ENCODE measurements at places on chromosomes 12 and 14.

GRCh38 chr12:106894774-106895173 lies 60.9 kb upstream of the TMEM263 start:
- no peak for DNase-seq

DNA sequence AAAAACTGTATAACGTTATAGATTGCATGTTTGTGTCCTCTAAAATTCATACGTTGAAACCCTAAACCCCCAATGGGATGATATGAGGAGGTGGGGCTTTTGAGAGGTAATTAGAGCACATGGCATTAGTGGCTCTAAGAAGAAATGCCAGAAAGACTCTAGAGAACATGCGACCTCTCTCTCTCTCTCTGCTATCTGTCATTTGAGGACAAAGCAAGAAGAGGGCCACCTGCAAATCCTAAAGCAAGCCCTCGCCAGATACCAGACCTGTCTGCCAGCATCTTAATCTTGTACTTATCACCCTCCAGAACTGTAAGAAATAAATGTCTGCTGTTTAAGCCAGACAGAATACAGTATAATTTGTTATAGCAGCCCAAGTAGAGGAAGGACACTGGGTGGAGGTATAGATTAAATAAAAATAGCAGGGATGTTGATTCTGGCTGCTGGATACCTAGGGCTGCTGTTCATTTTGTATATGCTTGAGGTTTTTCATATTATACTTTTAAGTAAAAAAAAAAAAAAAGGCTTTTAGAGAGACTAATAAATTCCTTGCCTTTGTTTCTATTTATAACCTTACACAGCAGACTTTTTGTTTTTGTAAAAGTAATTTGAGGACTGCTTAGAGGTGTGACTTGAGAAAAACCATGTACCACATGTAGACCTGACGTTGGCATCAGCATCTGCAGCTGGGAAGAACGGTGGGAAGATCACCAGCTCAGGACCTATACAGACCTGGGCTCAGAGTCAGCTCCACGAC lies 26.9 kb downstream of the MOK start:
- no peak for DNase-seq

- peak; percentile 3 for DNase-seq
Measured at GRCh38 chr12:388541-389141, 479 bp downstream of the KDM5A start.

DNA sequence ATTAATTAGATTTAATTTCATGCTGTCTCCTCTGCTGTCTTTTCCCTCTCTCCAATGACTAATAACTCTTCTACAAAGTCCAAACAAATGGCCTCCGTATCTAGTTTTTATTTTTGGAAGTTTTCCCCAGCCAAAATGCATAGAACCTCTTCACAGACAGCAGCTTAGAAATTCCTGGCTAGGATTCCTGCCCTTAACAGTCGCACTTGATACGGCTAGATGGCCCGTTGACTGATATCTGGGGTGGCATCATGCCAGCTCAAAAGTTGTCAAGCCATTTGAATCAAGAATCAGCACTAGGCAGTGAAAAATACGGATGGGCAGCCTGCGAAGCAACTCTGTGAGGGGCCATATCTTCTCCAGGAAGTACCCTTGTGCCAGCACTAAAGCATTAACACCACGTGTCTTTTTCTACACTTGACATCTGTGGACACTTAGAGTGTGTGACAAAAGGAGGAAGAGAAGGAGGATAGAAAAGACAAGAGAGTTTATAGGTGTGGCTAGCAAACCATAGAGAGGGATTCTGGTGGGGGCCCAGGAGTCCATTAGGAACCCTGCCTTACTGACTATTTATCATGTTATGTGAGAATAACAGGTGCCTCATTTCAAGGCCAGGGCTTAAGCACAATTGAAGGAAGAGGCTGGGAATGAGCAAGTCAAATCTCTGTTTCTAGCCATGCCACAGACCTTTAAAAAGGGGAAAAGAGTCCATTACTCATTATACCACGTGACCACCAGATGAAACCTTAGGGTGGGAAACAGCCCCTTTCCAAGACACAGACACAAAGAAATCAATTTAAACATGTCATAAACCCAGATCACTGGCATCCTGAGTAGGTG lies 39.2 kb upstream of the KRR1 start:
- no peak for DNase-seq

GRCh38 chr14:67395876-67396189 lies 16.1 kb downstream of the PLEK2 start:
- DNase-seq, result peak; percentile 71

- no peak for DNase-seq
Measured at GRCh38 chr14:27026097-27026496, 428.3 kb upstream of the NOVA1 start.

DNA sequence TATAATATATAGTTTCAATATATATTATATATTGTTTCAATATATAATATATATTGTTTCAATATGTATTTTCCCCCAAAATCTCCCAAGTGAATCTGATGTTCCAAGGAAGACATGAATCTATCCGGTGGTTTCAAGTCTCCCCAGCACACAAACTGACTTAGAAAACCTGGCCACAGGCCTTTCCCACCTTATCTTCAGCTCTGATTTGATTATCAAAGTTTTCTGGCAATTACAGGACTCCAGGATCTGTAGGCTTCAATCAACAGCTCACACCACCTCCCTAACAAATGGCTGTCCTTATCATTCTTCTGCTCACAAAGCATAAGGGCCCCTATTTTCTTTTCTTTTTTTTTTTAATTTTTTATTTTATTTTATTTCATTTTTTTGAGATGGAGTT lies 22.7 kb upstream of the SPTSSA start:
- DNase-seq, result no peak

DNA sequence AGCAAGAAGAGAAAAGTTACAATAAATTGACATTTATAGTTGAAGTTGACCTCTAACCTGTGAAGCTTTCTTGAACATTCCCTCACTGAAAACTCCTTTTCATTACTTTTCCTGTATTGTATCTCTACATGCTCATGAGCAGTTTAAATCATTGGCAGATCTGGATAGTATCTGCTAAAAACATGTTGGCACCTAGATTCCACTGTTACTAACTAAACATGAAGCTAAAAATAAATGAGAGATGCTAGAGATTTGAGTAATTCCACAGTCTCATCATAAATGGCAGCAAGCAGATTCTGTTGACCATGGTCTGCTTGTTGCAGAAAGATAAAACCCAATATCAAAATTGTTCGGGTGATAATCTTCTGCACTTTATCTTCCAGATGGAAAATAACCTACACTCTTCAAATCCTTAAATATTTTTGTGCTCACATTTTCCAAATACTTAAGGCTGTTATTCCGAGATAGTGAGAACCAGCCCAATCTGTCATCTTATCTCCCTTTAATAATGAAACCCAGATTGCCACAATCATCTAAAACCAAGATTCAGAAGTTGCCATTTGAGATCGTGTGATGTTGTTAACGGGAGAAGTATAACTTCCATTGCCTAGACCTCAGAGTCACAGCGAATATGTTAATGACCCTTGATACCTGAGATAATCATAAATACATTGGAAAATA lies 171.0 kb upstream of the DAAM1 start:
- DNase-seq, result no peak

DNA sequence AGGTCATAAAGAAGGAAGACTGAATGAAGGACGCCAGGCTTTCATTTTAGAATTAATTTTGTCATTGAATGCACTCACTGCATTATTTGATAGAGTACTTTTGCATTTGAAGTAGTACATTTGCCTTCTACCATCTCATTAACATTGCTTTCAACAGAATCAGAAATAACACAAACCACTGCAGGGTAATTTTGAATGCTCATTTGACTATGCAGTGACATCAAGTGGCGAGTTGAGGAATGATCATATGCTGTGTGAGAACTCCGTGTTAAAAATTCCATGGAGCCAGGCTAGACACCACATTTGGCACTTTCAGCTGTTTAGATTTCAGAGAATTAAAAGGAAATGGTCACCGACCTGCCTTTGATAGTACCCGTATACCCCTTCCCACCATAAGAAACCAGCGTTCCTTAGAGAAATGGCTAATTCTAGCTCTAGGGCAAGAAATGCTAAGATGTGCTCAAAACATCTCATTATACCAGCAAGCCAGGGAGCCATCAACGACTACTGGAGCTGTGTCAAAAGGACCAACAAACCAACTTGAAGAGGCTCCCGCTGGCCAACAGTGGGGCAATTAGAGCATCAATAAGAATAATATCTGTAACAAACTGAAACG lies 16.5 kb downstream of the HEBP1 start:
- peak; percentile 50 for DNase-seq

- no peak for DNase-seq
Measured at GRCh38 chr12:100302081-100302480, 35.1 kb downstream of the SCYL2 start.

- peak; percentile 79 for DNase-seq
Measured at GRCh38 chr12:27627123-27627852, 69.0 kb upstream of the REP15 start.

- no peak for DNase-seq
Measured at GRCh38 chr14:60195179-60195810, 30.1 kb upstream of the DHRS7 start.

- DNase-seq, result no peak
Measured at GRCh38 chr12:41907550-41907949, 237.1 kb downstream of the GXYLT1 start.

DNA sequence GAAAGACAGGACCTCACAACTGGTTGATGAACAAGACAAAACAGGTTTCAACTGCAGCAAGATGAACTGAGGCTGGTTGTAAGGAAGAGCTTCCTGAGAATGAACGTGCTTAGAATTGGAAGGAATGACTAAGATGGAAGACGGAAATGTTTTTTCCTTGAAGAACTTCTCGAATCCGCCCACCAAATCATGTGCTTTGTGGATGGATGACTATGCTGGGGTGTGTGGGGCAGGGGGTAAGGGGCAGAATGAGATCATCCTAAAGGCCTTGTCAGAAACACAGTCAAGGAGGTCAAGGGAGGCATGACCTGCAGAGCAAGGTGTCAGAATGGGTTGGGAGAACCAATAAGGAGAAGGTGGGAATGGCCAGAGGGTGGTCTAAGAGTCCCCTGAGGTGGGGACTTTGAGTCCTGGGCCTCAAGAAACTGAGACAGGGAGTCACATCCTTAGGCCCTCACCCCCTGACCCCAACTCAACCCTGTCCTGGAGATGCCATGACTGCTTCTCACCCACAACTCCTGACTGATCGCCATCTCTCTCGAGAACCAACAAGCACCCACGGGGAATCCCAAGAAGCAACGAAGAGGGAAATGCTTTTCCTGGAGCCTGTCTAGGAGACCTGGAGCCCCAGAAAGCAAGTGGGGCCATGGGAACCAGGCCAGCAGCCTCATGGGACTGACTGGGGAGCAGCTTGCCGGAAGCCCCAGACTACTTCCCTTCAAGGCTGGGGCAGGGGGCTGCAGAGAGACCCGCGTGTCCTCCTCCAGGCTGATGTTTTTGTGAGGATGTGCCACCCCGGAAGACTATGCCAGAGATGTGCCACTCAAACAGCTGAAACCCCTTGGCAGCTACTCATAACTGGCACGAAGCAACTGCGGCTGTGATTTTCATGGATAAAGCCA lies 84.0 kb downstream of the ACTN1 start:
- DNase-seq, result peak; percentile 14

DNA sequence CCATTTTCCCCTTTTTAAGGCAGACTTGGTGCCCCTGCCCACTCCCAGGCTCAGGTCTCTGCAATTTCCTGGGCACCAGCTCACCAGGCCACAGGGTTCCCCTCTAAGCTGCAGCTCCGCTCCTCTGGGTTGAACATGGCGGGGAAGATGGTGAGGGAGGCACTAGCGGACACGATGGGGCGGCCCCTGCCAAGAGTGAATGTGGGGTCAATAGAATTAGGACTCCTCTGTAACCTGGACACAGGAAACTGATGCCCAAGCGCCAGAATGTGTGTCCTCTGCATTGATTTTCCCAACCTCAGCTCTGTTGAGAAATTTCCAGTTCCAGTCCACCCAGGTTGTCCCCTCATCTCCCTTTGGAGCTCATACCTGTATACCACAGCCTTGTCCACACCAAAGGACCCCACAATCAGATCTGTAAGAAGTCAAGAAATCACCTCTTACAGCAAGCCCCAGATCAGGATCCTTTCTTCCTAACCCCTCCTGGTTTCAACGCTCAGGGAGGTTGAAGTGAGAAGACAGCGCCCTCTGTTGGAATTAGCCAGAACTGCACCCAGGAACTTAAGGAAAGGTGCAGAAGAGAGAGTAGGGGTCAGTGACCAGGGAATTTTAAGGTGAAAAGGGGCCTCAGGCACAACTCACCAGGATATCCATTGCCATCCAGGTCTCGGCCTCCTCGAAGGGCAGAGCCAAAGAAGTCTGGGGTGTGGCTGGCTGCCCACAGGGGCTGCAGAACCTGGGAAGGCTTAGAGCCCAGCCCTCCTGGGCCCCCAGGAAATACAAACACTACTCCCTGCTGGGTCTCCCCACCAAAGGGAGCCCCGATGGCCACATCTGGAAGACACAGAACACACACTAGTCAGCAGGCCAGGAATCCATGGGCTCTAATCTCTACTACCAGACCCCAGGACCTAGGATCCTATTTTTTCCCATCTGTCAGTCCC lies 14.7 kb downstream of the ITGA5 start:
- peak; percentile 46 for DNase-seq

DNA sequence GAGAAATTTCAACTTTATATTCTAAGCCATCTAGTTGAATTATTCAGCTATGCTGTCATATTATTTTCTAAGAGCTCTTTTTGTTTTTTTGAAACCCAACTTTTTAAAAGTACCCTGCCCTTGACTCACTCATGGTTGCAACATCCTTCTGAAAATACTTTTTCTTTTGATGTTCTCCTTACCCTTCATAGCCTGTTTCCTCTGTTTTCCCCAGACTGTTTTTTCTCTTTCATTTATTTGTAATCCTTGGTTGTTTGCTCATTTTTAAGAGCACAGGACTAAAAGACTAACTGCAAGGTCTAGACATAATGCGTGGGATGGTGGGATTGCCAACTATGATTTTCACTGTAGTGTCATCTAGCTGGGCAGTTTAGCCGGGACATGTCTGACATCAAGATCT lies 21.2 kb upstream of the CDKL1 start:
- DNase-seq, result no peak

DNA sequence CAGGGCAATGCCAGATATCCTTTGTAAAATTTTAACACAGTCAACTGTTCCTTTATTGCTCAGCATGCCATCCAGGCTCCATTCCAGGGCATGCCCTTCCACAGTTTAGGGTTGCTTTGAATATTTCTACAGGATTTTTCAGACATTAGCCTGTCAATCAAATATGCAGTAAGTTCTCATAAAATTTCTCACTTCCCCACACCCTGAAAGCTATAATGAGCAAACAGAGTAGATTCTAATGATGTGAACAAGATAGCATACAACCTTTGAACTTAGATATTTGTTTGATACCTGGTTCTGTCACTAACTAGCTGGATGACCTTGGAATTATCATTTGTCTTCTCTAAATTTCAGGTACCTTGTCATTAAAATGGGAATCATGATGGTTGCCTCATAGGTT lies 251.2 kb downstream of the SYT1 start:
- no peak for DNase-seq

All from HT1080 (cell line).